ENCODE measurements at places on chromosomes 5 and 9.
A peak's percentile ranks its signal among the peaks of the same experiment; 100 is the strongest.

DNA sequence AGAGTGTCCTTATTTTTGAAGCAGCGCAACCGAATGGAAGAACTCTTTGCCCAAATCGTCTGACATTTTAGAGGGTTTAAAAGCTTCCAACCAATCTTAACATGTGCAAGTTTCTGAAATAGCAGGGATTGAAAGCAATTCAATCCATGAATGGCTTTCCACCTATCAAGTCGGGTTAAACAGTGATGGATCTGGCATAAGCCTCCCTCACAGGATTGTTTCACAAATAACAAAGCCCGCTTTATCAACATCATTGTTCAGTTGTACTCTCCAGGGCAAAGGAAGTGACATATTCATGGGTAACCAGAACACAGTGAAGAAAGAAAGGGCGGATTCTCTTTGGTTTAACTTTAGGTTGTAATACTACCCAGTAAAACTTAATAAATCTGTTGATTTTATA lies 497.3 kb downstream of the MTRR start:
- no peak for DNase-seq

- DNase-seq: no peak
These were observed 234.2 kb upstream of the MEF2C start for GRCh38 chr5:89117124-89117644.

GRCh38 chr5:88377705-88378656 lies 109.3 kb upstream of the TMEM161B start:
- no peak for DNase-seq

- DNase-seq: no peak
These were observed 64.6 kb upstream of the CAST start for GRCh38 chr5:96597438-96598020.

DNA sequence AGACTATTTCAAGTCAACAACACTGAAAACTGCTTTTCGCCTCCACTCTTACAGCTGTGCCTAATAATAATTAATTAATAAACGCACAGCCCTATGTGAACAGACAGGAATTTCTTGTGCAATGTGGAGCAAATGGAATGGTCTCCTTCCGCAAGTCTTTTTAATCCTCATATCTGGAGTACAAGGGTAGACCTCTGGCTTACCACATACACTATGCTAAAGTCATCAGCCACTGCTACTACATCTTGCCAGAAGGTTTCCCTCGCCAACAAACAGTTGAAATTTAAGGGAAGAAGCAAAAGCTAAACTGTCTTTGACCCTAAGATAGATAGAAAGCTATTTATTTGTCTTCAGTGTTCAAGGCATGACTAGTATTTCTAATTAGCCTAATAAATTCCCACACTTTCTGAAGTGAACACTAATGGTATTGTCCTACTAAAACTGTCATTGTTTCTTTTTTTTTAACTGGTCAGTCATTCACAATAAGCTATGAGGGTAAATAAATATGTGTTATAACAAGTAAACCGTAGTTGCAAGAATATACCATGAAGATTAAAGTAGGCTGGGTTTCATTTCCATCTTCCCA lies 63.9 kb downstream of the GOLPH3 start:
- DNase-seq: no peak

GRCh38 chr5:167671176-167671575 lies 620.3 kb upstream of the WWC1 start:
- DNase-seq: no peak

- peak; percentile 50 for DNase-seq
These were observed 30.4 kb upstream of the IER5L start for GRCh38 chr9:129208207-129209032.

- no peak for DNase-seq
These were observed 1045.8 kb upstream of the DMAC1 start for GRCh38 chr9:8845376-8845775.

- DNase-seq: no peak
These were observed 175.7 kb downstream of the FRMD3 start for GRCh38 chr9:83362341-83362995.

GRCh38 chr5:71537687-71538086 lies 49.5 kb upstream of the MCCC2 start:
- DNase-seq: no peak

GRCh38 chr5:33425314-33425713 lies 15.5 kb upstream of the TARS1 start:
- no peak for DNase-seq

DNA sequence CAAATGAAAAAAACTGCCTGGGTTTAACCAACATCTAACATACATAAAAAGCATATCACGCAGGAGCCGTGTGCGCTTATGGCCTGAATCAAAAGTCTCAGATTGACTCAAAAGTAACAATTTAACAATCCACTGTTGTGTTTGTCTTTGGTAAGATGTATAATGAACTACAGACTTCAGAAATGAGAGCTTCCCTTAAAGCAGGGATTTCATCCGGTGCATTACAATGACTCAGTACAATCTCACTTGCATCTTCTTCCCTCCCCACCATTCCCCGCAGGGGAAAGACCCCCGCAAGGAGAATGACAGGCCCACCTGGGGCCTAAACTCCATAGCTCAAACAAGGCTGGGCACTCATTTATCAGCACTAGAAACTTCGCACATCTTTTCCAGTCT lies 1.4 kb downstream of the ZFR start:
- no peak for DNase-seq

DNA sequence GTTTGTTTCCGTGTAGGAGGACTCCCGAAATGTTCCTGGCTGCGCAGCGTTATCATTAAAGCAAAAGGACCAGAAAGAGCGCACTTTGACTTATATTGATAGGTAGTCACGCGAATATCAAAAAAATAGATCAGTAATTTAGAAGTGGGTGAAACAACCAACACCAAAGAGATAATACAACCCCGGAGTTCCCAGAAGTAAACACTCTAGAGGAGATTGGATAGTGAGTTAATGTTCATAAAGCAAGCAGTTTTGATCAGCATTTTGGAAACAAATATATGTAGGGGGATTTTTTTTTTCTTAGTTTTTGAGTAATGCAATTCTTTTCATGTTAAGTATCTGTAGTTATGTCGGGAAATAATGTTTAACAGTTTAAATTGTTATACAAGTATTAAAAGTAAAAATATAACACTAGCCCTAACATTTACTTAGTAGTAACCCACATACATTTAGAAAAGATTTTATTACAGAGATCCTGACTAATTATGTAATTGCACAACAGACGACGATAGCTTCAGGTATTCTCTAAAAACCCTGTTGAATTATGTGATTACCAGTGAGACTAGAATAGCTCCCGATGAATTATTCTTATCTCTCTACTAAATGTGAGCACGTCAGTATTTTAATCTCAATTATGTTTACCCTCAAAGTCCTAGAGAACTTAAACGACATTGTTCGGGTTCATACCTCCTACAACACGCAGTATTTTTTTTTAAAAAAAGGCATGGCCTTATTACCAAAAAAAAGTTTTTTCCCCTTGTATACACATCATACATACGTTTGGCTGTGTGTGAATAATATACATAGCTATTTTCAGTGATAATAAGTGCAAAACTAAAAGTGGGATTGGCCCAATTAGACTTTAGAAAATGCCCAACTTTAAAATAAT lies 9.4 kb upstream of the NFIB start:
- no peak for DNase-seq

DNA sequence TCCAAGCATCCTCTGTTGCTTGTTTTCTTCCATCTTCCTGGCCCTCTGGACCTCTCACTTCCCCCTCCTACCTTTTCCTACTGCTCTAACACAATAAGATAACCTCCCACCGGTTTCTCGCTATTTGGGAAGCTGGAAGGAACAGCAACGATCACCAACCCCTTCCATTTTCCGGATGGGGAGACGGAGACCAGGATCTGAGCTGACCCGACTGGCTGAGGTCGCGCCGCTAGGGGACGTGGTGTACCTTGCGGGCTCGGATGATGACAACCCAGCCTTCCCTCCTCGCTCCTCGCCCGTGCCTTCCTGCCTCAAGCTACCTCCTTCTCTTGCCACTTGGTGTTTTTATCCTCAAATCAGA lies 1.9 kb downstream of the LPAR1 start:
- DNase-seq: no peak

- no peak for DNase-seq
These were observed 64.2 kb downstream of the LHX2 start for GRCh38 chr9:124075761-124076160.

DNA sequence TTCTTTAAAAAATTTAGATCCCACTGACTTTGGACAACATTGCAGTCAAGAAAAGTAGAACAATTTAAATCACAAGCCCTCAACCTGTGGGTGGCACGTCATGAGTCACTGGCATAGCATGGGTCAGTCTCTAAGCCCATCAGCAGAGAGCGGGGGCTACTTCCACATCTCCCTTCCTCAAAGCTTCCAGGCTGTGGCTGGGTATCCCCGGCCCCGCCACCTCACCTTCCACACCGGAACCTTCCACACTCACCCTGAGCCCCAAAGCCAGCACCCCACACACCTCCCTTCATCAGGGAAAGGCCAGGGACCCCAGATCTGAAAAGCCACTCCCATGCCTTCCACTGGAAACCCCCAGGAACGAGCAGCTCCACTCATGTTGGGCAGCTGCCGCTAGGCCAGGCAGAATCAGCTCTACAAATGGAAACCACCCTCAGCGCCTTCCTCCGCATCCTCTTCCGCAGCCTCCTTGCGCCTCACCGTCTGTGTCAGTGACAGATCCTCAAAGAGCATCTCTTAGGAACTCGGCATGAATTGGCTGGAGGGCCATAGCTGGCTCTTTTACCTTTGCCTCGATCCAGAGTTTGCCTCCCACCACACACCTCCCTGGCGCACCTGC lies 156.5 kb downstream of the ERCC6L2 start:
- DNase-seq: no peak

DNA sequence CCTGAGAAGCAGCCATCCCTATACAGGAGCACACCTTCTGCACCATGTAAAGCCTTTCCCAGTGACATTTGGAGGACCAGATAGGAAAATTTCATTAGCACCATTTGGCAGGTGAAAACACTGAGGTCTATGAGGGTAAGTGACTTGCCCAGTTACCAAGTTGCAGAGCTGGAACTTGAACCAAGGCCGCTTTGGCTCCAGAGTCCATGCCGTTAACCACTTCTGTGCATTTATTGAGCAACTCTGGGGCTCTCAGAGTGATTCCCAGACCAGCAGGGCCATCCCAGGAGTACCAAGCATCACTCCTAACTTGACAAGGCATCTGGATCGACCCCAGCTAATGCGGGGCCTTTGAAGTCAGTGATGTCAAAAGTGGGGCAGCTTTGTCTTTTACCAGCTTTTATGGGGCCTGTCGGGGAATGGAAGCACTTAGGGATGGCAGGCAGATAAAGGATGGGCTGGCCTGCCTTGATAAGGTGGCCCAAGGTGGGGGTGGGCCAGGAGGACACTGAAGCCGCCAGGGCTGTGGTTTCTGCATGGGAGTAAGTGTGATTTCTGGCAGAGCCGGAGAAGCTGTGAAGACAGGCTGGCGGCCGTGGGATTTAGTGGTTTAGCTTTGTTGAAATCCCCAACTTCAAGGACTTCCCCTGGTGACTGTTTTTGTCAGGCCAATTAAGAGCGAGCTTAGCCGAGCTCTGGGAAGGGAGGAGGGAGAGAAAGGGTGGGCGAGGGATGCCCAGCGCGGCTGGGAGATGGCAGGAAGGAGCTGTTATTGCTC lies 127.3 kb downstream of the MACROH2A1 start:
- no peak for DNase-seq

GRCh38 chr5:146055432-146055831 lies 49.9 kb downstream of the PLAC8L1 start:
- no peak for DNase-seq

DNA sequence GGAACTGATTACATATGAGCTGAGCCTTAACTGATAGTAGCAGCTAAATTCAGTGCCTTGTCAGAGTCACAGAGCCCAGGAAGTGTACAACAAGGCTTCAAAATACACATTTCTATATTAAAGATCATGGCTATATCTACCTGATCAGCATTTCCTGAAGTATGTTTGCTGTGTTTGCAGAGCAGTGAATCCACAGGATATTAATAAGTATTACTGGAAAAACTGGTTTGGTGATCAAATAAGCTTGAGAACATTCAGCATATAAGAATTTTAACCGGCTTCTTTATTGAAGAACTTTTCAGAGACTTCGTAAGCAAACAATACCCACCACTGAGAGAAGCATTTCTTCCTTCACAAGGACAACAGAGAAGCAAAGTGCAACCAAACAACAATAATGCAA lies 227.0 kb downstream of the ELAVL2 start:
- no peak for DNase-seq

DNA sequence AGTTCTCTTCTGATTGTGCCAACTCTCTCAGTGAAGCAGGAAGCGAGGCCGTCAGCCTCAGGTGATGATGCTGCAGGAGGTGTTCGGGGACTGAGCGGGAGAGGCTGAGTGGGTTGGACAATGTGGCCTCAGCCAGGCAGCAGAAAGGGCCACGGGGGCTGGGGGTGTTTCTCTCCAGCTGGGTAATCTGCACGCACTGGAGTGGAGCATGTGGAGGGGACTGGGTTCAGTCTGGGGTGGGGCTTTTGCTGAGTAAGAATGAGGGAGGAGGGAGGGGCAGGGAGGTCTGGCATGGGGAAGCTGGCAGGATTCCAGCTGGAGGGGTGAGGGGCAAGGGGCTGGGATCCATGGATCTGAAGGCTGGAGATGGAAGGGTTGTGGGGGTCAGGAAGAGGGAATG lies 60.8 kb upstream of the PHYKPL start:
- no peak for DNase-seq

GRCh38 chr5:172074896-172075295 lies 68.5 kb upstream of the FBXW11 start:
- no peak for DNase-seq

DNA sequence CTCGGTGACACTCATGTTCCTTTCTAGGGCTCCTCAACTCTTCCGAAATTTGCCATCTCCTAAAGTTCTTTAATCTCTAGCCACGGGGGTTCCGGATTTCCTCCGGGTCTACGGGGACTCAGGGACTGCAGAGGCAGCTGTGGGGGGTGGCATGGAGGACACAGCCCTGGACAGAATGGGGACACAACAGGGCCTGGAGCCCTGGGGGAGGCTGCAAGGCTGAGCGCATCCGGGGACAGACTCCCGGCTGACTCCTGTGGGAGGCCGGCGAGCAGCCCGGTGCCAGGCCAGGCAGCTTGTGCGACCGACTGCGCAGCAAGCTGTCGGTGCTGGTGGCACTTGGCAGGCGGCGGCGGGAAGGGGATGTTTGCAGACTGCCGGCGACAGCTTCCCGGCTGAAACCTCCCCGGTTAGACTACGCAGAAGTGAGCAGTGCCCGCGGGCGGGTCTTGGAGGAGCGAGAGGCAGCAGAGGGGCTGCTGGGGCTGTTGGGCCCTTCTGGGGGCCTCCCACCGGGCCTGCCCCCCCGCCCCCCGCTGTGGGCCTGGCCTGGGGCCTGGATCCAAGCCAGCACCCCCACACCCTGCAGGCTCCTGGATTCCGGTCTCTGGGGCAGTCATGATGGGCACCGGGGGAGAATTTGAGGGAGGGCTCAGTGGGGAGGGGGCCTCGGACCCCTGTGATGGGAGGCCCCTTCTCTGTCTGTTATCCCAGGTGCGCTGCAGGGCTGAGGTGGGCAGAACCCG lies 28.7 kb upstream of the UBAC1 start:
- no peak for DNase-seq

- DNase-seq: no peak
These were observed 1174.6 kb downstream of the CDH9 start for GRCh38 chr5:25863811-25864210.

DNA sequence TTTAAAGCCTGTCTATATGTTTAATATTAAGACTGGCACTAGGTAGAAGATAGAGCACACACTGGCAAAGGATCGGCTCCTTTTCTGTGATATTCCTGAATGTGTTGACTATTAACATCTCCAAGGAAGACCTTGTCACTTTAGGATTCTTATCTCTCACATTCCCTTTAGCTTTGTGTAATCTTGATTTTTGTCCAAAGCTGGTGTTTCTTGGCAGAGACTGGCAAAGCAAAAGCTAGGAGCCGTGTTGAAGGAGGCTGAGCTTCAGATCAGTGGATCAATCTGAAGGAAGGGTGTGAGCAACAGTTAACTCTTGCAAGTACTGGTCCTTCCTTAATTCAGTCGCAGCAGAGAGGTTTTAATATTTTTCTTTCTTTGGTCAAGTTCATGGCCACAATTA lies 830.4 kb upstream of the ZNF608 start:
- no peak for DNase-seq
